ENCODE measurements at places on chromosomes 1 and 21.

GRCh38 chr1:26951821-26952497 is 8.3 kb downstream of the KDF1 start:
- no peak for DNase-seq

DNA sequence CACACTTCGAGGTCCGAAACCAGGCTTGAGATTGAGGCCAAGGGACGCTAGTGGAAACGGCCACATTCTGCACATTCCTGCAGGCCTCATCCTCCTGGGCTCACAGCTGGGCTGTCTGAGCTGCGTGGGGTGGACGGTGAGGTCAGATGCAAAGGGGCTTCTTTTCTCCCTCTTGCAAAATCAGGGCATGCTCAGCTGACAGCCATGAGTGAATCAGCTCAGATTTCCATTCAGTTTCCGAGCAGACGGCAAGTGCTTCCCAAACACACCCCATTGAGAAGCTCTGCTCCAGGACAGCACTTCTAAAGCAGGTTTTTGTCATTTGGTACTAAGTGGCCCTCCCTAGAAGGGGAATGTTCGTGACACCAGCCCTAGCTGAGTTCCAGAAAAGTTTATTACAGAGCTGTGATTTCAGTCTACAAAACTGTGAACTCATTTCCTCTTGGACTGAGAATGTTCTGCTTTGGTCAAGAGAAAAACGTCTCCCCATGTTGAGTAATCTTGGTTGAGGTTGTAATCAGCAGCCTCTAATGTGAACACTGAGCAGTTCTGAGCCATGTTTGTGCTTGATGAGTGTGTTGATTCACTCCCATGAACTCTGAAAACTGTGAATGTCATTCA is 10.0 kb downstream of the PDPN start:
- no peak for DNase-seq

- no peak for DNase-seq
Observed at GRCh38 chr1:68229650-68230483, 2.5 kb downstream of the WLS start.

DNA sequence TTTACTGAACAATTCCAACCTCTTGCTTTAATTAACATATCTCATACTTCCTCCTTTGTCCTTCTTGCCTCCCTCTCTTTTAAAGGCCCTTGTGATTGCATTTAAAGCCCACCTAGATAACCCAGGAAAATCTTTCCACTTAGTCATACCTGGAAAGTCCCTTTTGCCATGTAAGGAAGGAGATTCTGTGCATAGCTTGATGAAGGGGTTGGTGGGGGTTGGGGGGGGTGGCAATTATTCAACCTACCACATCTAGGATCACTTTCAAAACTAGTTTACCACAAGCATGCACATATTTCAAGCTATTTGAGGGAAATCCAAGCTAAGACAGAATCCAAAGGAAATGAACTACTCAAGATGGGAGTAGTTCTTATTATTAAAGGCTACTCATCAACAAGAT is 249.1 kb upstream of the PTBP2 start:
- no peak for DNase-seq

GRCh38 chr1:243974451-243975292 is 76.4 kb upstream of the ZBTB18 start:
- DNase-seq, result no peak

DNA sequence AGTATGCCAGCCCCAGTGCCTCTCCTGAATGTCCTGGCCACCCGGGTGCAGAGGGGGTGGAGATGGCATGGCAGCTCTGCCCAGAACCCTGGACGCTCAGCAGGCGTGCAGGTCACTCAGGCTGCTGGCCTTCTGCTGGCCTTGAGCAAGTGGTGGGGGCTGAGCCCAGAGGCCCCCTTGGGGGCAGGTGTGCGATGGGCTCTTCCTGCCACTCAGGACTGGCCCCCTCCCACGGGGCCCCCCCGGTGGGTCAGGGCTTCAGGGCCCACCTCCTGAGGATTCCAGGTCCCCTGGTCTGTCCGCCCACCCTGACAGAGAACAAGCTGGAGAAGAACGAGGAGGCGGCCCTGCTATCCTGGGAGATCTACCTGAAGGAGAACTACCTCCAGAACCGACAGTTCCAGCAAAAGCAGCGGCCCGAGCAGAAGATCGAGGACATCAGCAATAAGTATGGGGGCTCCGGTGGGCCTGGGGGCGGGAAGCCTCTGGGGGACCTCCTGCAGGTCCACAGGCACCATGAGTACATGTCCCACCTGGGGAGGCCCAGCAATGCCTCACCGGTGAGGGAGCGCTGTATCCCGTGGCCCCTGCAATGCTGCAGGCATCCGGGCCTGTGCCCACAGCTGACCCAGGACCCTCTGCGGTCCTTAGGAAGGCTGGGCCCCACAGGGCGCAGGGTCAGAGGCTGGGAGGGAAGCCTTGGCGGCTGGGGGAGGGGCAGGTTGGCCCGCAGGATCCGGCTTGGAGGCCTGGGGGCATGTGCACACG is 37.0 kb upstream of the LRRC3 start:
- no peak for DNase-seq

DNA sequence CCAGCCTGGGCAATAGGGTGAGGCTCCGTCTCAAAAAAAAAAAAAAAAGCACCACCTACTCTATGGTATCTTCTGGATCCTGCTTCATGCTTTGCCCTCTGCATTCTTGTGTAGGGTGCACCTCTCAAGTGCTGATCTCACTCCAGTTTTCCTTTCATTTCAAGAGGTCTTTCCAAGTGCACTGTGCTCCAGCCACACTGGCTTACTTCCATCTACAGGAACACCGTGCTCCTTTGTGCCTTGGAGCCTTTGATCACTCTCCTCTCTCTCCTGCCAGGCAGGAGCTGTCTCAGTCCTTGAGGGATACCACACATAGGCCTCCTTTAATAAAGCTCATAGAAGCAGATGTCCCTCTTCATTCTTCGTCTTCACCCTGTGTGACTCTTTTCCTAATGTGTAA is 55.4 kb upstream of the GREM2 start:
- no peak for DNase-seq

DNA sequence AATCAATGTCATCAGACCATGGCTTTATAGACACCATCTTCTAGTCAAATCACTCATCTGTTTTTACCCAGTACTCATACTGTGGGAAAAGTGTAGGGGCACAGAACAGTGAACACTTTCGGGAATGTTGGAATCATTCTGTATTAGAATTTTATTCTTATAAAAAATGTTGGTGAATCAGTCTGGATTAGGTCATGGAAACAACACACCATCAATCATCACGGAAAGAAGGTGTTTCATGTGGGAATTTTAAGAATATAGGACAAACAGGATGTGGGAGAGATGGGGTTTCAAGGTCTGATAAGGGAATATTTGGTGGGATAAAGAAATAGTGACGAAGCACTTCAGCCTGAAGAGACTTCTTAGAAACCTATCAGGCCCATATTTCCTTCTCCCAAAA is 17.3 kb downstream of the GBP1 start:
- no peak for DNase-seq

- DNase-seq, result no peak
Observed at GRCh38 chr1:103160281-103160680, 52.0 kb upstream of the COL11A1 start.

DNA sequence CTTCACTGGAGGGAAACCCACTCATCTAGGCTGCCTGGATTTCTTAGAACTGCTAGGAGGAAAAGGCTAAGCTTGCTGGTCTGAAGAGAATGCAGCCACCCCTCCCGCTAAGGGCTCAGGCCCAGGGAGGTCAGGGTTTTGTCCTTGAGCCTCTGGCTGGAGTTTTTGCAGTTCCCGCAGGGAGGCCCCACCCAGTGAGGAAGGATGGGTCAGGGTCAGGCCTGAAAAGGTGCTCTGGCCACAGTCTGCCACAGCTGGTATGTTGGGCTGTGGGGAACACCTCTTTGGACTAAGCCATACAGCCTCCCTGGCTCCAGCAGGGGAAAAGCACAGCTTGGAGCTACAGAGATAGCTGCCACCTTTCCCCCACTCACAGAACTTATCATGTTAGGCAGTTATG is 71.4 kb upstream of the PAPPA2 start:
- DNase-seq, result no peak

GRCh38 chr1:6585841-6586240 is 6.0 kb downstream of the ZBTB48 start:
- no peak for DNase-seq

GRCh38 chr1:8090241-8090702 is 64.2 kb upstream of the ERRFI1 start:
- DNase-seq, result no peak

GRCh38 chr1:153396461-153396860 is 5.6 kb upstream of the S100A8 start:
- DNase-seq, result no peak

DNA sequence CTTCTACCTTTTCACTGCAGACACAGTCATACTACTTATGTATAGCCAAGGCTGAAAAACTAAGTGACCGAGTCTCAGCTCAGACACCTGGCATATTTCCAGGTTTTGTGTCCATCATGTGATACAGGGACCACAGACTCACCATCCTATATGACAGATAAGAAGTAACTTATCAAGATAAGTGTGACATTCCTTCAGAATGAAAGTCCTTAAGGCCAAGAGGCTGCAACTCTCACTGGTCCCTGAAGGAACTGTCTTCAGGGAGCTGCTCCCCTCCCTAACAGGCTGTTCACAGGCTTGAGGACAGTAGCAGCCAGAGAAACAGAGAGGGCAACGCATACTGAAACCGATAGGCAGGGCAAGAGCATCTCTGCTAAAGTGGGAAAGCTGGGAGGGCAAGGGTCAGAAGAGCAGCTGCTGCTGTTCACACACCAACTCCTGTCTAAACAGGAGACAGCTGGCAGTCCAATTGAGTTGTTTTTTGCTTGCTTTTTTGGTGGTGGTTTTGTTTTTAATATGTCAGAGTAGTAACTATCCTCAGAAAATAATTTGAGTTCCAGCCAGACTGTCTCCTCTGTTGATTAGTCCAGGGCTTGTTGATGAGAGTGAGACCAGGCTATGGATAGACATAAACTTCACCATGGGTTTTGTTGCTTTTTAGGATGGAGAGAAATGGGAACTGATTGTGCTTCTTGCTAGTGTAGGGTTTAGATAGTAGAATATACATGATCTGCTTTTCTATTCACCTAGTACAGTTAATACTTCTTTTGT is 67.7 kb downstream of the MACF1 start:
- DNase-seq, result no peak

GRCh38 chr1:150309758-150310508 is 11.4 kb upstream of the PRPF3 start:
- no peak for DNase-seq

GRCh38 chr1:240189386-240189989 is 97.8 kb downstream of the FMN2 start:
- DNase-seq, result peak; percentile 4

DNA sequence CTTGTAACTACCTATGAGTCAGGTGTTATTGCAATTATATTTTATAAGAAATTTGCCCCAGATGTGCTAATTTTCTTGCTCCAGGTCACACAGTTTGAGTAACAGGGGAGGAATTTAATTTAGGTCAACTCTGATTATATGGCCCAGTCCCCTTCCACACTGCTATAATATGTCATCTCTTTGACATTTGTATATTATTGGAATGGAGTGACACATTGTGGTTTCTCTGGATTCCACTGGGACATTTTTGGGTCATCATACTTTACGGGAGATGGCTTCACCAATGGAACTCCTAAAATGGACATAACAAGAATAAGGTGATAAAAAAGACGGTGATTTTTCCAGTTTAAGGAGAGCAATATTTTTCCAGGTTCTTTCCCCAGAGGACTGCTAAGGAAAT is 191.2 kb downstream of the DISC1 start:
- no peak for DNase-seq

GRCh38 chr21:17777072-17777765 is 41.9 kb downstream of the C21orf91 start:
- no peak for DNase-seq

GRCh38 chr1:35287807-35288640 is 19.5 kb downstream of the ZMYM4 start:
- DNase-seq, result no peak

- no peak for DNase-seq
Observed at GRCh38 chr1:18069903-18070302, 37.7 kb upstream of the IGSF21 start.

DNA sequence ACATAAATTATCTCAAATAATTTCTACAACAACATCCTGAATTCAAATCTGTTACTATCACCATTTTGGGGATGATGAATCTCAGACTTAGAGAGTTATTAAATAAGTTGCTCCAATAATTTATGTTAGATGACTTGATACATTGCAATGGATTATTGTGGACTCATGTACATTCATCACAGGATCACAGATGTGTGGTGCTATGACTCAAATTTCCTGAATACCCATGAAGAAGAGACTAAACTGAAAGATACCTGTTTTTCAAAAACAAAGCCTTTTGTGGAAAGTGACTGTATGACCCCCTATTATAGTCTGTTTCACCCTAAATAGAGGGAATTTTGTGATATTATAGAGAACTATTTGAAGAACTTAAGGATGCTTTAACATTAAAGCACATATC is 315.0 kb downstream of the PLA2G4A start:
- DNase-seq, result no peak

DNA sequence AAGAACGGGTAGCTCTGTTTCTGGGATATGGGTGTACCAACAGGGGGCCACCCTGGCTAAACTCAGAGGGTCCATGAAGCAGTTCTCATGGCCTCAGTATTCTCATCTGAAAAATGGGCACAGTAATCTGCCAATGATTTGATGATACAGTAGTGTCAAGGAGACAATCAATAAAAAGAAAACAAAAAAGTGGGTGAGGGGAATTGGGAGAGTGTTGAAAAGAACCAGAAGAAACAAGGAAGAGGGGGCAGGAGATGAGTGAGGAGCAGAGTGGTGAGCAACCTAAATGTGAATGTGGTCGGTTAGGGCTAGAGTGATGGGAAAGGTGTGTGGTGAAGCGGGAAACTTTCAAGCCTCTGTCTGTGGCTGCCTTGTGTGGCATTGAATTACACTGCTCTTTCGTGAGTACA is 2.0 kb downstream of the SLAMF7 start:
- no peak for DNase-seq

DNA sequence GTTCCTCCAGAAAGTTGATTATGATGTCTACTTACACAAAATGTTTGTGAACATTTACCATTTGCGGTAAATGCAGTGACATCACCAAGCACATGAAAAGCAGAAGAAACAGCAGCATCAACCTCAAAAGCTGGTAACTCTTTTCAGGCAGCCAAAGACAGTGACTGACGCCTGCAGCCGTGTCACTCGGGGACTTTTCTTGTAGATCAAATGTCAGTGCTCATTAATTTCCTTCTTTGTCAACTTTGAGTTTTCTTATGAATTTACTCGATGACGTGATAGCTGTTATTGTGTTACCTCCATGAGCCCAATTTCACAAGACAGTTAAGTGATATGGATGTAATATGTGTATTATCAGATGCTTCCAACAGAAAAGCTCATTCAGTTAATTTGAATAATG is 92.5 kb downstream of the RIPK4 start:
- DNase-seq, result no peak

- DNase-seq, result no peak
Observed at GRCh38 chr1:152328801-152329391, 3.9 kb upstream of the FLG start.

- no peak for DNase-seq
Observed at GRCh38 chr1:9881838-9882249, 28.2 kb downstream of the CTNNBIP1 start.

- no peak for DNase-seq
Observed at GRCh38 chr21:36946949-36947356, 19.5 kb downstream of the HLCS start.
